ENCODE measurements at places on chromosomes 12 and 14.

DNA sequence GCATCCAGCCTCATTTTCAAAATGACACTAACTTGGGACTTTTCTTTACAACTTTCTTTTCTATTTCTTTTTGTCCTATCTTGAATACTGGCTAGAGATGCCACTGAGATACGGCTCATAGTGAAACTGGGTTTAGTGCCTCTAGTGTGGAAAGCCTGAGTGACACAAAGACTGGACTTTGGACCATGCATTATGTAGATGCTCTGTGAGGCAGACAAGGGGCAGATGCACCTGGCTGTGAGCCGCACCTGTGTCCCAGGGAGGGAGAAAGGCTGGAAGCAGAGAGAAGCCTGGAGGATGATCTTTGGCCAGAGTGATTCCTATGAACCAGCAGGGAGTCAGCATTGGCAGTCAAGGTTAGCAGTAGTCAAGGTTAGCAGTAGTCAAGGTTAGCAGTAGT, 852.3 kb upstream of the TMEM132C start:
- no peak for DNase-seq

GRCh38 chr12:57603815-57604453, 690 bp upstream of the DTX3 start:
- no peak for DNase-seq

DNA sequence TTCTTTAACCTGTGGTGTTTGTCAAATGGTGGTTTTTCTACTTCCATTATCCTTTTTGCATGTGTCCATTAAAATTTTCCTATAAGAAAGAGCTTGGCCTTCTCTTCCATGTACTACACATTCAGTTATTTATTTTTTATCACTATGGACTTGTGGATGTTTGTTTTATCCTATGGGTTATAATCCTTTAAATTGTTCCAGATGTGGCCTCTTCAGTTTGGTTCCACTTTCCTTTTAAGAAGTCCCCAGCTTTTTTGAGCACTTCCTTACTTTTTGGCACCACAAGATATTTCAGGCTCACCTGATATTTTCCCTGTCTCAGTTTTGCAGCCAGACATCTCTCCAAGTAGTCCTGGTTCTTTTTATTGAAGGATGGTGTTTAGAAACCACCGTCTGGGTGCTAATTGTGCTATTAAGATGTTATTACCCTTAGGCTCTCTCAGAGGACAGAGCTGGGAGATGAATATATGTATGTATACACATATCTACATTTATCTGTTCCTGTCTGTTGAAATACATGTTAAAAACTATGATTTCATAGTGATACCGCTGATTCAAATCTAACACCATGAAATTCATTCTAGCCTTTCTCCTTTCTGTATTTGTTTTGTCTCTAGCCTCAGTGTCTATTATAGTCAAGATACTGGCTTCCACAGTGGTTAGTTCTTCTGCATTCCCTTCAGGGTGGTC, 408.5 kb upstream of the RGS6 start:
- no peak for DNase-seq

DNA sequence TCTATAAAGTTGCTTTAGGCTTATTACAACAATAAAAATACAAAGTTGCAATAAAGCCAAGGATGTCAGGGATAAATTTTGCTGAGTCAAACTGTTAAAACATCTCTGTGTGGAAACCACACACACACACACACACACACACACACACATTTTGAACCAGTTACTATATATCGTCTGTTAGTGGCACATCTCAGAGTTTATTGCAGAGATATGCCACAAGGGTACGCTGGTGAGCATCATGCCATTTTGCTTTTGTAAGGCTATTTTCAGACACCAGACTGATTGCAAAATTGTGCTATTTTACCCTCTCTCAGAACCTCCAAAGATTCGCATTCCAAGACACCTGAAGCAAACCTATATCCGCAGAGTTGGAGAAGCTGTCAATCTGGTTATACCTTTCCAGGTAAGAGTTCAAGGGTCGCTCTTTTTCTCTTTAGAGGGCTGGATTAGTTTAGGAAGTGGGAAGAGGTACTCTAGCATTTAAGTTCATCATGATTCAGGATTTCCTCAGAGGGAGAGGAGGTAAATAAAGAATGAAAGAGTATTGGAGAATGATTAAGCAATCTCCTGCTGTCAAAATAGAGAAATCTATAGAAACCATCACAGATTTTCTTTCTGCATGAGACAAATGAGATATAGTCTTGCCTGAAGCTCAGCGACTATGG, 27.3 kb upstream of the CHPT1 start:
- DNase-seq = no peak

GRCh38 chr12:107373238-107373809, 280.0 kb upstream of the CRY1 start:
- no peak for DNase-seq

GRCh38 chr14:33539918-33540357, 410.9 kb downstream of the EGLN3 start:
- DNase-seq = no peak

DNA sequence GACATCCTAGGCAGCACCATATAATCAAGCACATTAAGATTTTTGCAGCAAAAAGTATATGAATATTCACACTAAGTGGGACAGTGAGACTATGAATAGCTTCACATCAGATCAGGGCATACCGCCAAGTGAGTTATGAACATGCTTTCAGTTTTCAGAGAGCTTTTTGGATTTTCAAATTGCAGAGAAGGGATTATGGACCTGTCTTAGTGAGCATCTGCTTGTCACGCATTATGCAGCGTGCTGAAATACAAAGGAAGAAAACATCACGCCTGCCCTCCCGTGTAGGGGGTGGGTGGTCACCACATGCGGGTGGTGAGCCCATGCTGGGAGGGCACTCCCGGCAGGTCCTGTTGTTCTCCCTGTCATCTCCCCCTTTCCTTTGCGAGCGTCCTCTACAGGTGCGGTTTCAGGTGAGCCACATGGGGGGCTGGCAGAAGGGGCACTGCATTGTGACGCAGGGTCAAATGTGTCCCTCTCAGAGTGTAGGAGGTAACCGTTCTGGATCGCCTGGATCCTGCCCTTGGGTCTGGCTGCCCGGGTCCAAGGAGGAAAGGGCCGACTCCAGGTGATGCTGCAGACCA, 42.6 kb downstream of the TRAF3 start:
- DNase-seq = no peak

- DNase-seq = no peak
Measured at GRCh38 chr12:113165521-113166450, 16.3 kb downstream of the CFAP73 start.

- no peak for DNase-seq
Measured at GRCh38 chr12:2274733-2275132, 221.9 kb downstream of the CACNA1C start.

DNA sequence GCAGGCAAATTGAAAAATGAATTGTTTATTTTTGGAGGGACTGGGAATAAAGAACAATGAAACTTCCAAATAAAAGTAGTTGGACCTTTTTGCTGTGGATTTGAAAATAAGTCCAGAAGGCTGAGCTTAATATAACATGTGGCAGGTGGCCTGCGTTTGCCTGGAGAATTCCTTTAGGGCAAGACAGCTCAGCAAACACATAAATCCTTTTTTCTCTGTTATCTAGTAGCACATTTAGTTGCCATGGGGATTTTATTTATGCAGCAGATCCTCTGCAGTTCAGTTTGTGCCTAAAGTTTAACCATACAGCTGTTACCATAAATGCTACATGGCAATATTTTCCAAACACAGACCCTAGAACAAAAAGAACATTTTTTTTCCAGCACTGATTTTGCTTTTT, 180.0 kb downstream of the NPAS3 start:
- DNase-seq = no peak

- DNase-seq = no peak
Measured at GRCh38 chr12:31230004-31230403, 95.9 kb downstream of the SINHCAF start.

GRCh38 chr14:74065746-74066575, 18.3 kb downstream of the ALDH6A1 start:
- DNase-seq = no peak

DNA sequence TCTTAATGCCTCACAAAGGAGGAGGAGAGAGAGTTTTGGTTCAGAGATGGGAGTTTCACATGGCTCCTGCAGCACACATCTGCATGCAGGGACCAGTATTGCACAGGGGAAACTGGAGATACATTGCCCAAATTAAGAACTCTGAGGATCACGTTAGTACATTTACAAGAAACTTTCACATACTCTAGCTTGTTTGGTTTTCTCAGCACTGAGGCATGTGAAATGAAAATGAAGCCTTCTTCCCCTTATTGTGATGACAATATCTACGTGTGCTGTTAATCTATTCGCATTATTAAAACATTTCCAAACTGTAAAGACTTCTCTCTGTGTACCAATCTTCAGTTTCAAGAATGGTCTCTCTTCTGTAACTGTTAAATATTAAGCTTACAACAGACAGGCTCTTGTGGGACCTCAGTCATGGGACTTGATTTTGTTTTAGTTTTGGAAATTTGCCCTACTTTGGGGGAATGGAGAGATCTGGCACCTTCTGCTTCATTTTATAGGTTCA, 124.7 kb downstream of the DAAM1 start:
- no peak for DNase-seq

DNA sequence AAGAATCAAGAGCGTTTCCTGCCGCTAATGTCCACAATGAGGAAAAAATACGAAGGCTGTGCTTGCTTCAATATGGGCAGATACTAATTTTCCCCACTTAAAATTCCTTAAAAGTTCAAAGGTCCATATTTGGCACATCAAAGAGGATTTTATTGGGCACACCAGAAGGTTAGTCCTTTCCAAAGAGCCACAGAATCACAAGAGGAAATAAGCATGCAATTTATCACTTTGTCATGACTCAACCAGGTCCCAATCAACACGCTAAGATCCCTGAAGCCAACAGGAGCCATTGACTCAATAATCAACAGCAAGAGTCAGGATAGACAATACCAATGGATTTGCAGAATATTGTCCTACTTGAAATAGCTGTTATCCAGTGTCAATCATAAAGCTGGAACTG, 80.6 kb downstream of the MAP1LC3B2 start:
- no peak for DNase-seq

DNA sequence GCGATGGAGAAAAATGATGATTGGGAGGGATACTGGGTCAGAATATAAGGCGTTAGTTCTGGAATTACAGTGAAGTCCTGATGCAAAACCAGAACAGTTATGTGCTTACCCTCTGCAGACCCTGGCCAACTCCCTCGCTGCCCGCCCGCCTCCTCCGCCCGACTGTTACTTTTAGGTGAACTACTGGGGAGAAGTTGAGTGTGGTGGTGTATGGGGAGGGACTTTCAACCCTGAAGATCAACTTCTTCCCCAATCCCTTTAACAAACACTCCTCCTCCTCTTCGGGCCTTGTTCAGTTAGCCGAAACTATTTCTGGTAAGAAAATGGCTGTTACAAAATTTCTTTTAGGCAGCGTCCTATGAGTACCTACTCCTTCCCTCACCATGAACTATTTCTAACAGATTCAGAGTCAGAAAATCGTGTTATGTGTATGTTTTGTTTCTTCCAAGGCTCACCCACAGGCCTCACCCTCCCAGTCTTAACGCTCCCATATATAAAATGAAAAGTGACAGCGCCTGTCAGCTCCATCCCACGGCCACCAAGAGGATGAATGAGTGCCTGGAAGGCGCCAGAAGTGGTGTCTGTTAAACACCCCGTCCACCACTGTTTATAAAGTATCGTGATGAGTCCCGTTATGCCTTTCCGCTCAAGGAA, 1.3 kb downstream of the FBXO33 start:
- DNase-seq = no peak

DNA sequence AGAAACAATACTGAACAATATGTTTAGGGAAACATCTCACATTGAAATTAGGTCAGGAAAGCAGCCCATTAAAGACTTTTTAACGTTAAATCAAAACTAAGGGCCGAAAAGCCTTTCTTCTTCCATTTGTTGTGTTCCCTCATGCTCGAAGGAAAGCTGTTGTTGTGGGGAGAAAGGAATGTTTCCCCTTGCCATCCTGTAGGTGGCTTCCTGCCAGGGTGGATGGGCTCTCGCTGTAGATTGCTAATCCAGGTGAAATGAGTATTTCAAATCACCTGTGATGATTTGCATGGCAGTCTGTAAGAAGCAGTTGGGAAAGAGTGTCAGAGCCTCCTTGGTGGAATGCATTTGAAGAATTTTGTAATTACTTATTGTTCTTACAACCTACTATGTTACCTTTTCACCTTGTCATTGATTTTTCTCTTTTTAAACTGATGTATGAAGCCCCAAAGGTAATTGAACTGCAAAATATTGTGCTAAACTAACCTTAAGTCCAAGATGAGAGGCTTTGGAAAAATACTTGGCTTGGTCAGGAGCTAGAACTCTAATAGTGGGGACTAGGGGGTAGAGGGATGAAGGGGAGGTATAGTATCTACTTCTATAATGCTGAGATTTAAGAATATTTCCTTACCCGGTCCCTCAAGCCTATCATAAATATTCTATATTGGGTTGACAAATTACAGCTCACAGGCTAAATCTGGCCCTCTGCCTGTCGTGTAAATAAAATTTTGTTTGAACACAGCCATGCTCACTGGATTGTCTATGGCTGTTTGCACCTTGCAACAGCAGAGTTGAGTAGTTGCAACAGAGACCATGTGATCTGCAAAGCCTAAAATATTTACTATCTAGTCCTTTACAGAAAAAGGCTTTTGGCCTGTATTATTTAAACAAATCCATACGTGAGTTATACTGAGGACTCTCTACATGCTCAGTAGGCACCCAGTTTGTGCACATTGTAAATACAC, 7.7 kb upstream of the DCP1B start:
- no peak for DNase-seq

DNA sequence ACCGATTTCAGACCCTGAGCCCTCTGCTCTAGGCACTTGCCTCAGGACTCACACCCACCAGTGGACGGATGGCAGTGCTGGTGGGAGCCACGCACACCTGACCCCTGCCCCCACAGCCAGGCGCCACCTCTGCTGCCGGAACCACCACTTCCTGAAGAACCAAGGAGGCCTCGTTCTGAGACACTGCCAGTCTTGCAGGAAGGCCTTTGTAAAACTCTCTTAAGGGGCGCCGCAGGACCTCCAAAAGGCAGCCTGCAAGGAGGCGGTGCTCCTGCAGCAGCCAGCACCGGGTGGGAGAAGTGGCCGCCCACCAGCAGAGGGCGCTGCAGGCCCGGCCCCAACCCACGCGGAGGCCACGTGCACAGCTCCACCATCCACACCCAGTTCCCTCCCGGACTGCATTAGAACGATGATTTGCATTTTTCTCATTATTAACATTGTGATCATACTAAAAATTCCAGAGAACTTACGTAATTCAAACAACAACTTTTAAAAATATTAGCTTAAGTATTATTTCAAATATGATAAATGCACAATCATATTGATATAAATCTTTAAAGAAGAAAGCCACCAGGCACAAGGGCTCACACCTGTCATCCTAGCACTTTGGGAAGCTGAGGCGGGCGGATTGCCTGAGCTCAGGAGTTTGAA, 12.8 kb downstream of the STX2 start:
- DNase-seq = peak; percentile 24

GRCh38 chr14:35678403-35679028, 130.6 kb downstream of the RALGAPA1 start:
- no peak for DNase-seq

- no peak for DNase-seq
Measured at GRCh38 chr12:128815779-128816642, 7.7 kb downstream of the SLC15A4 start.

Data from stimulated activated CD4-positive, alpha-beta T cell treated with anti-CD3 and anti-CD28 coated beads, Interleukin-1b, Interleukin-23, amount 100 ng/mL, for 1 hour (primary cell).